AG04450 (cell line): ENCODE measurements at places on chromosomes 3 and 15.

DNA sequence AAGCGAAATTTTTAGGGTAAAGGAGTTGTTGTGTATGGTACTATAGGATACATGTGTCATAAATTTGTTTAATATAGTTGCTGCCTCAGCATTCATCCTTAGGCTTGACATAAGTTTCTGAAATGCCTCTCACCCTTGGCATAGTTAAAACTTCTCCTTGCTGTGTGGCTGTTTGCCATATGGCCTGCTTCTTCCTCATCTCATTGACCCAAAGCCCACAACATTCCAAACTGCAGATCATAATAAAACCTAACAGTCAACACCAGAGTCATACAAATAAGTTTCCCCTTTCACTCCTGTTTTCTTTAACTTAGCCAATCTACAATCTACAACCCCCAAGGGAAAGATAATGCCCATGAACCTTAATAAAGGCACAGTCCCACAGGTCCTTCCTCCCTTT, 136.6 kb downstream of the TMCC1 start:
- DNase-seq = no peak

DNA sequence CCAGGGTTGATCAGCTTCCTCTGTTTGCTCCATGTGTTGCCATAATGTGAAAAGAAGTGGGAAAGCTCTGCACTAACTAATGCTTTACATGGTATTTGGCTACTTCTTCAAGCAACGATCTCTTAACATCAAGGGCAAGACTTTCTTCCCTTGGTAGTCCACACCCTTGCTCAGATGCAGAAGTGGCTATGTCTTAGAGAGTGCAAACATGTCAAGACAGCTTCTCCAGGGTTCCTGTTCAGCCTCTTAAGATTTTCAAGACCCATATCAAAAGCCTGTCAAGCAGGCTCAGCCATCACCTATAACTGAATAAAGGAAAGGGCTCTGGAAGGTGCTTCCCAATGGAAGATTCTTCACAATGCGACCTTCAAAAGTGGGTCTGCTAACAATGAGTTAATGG, 64.8 kb upstream of the CSTA start:
- DNase-seq = no peak

DNA sequence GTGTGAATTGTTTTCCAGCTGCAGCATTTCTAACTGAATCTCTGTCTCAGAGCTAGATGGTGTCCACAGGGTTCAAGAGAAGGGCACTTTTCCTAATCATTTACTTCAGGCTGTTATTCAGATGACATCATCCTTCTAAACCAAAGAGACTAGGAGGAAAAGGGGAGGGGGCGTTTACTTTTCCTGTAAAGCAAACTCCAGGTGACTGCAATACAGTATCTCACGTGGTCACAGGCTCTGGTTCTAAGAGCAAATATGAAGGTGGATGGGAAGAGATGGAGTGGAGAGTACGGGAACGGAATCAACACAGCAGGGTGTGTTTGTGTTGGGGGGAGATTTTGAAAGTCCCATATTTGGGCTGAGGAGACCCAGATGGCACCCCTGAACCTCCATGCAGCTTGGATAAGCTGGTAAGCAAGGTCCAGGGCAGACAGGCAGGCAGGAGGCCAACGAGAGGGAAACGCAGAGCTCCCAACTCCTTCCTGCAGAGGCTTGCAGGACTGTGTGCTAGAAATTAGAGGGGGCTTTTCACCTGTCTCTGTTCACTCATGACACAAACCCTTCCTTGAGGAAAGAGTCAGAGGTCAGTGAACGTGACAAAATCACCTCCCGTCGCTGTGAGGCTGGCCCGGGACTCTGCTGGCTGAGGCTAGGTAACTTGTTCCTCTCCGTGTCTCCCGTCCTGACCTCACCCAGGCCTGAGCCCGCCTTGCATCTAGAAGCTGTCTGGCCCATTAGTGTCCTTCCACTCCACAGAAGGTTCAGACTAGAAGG, 151.2 kb downstream of the OPA1 start:
- DNase-seq = no peak

DNA sequence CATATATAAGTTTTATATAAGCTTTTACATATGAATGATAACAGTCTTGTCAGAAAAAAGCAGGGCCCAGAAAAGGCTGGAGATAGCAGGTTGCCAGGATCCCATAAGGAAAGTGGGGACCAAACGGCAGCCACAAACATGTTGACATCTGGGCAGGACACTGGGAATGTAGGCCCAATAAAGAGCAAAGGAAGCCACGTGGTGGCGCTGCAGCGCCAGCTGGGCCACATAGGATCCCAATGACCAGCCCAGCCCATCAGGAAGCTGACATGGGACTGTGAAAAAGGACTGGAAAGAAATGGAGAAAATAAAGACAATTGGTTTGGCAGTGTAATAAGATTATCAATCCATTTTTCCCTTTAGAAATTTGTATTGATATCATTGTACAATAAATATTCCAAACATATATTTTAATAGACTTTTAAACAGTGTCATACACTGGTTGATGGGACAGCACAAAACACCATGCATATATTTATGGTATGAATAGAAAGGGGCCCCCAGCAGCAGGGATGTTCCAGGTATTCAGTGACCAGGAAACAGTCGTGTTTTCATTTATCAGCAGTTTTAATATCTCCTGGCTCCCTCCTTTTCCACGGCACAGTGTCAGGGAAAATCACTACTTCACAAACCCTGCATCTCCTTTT, 89.0 kb upstream of the STRIT1 start:
- no peak for DNase-seq

GRCh38 chr15:93800805-93801204, 430.6 kb upstream of the MCTP2 start:
- no peak for DNase-seq

GRCh38 chr15:38564557-38565286, at the start of gene RASGRP1:
Gene RASGRP1 (minus strand): TSS chr15:38564814. CDS start chr15:38564628, 186 bp downstream.
- DNase-seq = no peak

- DNase-seq = no peak
Observed at GRCh38 chr3:50154476-50154839, 666 bp upstream of the SEMA3F start.

GRCh38 chr15:69631978-69632377, 179.4 kb downstream of the RPLP1 start:
- DNase-seq = no peak

- no peak for DNase-seq
Observed at GRCh38 chr15:96117270-96117669, 213.2 kb upstream of the NR2F2 start.

GRCh38 chr3:125045194-125045593, 10.6 kb downstream of the HEG1 start:
- DNase-seq = no peak

- no peak for DNase-seq
Observed at GRCh38 chr3:97871186-97871585, 49.4 kb downstream of the CRYBG3 start.

DNA sequence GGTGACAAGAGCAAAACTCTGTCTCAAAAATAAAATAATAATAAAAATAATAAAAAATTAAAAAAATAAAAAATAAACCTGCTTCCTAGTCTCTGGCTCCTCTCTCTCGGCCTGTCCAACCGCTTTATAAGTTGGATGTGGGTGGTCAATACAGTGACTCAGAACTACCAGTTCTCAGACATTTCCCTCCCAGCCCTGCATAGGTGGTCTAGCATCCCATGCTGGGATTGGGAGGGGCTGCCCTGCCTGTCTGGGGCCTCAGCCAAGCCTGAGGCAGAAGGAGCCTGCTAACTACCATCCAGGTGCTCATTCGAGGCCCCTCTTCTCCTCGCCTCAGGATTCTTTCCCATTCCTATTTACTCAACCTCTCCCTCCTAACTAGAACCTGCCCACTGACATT, 33.3 kb upstream of the BLM start:
- DNase-seq = no peak

- no peak for DNase-seq
Observed at GRCh38 chr15:71452893-71453292, 337.6 kb downstream of the THSD4 start.

- DNase-seq = no peak
Observed at GRCh38 chr3:144229330-144229729, 257.7 kb downstream of the DIPK2A start.

- no peak for DNase-seq
Observed at GRCh38 chr3:62051506-62051905, 321.8 kb downstream of the FEZF2 start.

- no peak for DNase-seq
Observed at GRCh38 chr15:57785959-57786358, 79.4 kb downstream of the POLR2M start.

- peak; percentile 41 for DNase-seq
Observed at GRCh38 chr3:151837057-151837456, 23.1 kb downstream of the AADAC start.

GRCh38 chr15:62212741-62213140, 47.7 kb upstream of the C2CD4B start:
- DNase-seq = no peak

GRCh38 chr3:125633767-125634166, 38.5 kb upstream of the OSBPL11 start:
- no peak for DNase-seq

GRCh38 chr3:14605067-14605466, 46.5 kb upstream of the CCDC174 start:
- DNase-seq = no peak

- no peak for DNase-seq
Observed at GRCh38 chr3:39114456-39114855, 7.0 kb downstream of the TTC21A start.

- no peak for DNase-seq
Observed at GRCh38 chr3:8638994-8639658, 5.5 kb downstream of the SSUH2 start.

DNA sequence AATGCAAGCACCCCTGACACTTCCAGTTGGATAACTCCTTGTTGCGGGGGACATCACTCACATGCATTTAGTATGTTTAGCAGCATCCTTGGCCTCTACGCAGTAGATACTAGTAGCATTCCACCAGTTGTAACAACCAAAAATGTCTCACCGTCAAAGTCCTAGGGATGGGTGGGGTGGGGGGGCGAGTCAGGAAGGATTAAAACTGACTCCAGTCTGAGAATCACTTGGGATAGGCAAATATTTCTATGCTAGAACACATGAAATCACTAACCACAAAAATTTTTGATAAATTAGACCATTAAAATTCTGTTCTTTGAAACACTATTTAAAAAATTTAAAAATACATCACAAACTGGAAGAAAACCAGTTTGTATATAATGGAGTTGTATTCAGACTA, 18.0 kb downstream of the ICE2 start:
- no peak for DNase-seq

DNA sequence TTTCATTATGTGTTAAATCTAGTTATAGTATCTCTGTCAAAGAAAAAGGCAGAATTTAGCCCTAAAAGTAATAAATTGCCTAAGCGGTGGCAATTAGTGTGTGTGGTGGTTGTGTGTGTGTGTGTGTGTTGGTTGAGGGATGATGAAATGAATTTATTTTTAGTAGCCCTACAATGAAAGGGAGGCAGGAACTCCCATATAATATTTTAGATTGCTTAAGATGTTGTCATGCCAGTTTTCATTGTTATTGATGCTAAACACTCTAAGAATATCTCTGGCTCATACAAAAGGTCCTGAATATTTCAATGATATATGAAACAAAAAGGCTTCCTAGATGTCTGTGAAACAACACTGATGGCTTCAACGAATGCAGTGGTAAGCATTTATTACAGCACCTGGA, 140.6 kb upstream of the TBC1D5 start:
- DNase-seq = no peak

DNA sequence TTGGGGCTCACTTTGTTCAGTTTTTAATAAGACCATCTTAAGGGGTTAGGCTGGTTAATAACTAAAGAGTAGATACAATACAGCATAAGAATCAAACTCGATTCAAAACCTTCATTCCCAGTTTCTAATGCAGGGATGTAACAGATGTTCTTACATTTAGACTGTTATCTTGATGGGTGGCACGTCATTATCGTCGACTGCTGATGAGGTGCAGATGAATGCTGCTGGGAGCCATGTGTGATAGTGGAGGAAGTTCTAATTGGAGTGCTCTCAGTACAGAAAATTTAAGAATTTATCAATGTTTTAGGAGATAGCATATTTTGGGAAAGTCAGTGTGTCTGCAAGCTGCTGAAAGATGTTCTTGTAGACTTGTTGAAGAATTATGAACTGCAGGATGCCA, 331.5 kb downstream of the PTPRG start:
- DNase-seq = no peak

GRCh38 chr15:47866446-47866845, 149.1 kb downstream of the SEMA6D start:
- DNase-seq = no peak

GRCh38 chr15:83848315-83849050, 194.6 kb downstream of the ADAMTSL3 start:
- peak; percentile 86 for DNase-seq

DNA sequence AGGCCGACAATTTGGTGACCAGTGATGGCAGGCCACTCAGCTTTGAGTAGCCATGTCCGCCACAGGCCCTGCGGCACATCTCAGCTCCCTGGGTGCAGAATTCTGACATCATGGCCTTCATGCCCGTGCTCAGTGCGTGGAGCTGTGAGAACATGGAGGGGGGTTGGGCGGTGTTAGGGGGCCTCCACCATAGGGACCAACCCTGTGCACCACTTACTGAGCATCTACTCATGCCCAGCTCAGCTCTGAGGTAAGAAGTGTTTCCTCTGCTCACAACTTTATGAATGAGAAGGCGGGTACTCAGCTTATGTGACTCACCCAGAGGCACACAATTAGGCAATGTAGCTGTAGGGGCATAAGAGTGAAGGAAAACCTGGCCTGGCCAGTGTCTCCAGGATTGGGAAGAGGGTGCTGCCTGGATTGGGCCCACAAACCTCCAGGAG, 10.5 kb downstream of the ACOX2 start:
- peak; percentile 72 for DNase-seq

DNA sequence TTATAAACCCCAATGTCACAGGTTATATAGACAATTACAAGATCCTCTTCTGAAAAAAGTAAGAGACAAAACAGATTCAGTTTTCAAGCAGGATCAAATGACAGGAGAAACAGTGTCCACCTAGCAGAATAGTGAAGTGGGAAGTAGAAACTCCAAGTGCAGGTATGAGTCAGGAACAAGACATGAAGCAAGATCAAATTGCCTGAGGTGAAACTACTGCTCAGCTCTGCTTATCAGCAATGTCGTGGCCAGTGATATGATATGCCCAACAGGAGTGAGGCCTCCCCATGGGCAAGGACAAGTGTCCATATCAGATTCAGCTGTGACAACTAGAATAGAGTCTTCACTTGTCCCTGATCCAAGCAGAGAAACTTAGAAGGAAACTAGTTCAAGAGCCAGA, 100.0 kb downstream of the ZMAT3 start:
- no peak for DNase-seq

DNA sequence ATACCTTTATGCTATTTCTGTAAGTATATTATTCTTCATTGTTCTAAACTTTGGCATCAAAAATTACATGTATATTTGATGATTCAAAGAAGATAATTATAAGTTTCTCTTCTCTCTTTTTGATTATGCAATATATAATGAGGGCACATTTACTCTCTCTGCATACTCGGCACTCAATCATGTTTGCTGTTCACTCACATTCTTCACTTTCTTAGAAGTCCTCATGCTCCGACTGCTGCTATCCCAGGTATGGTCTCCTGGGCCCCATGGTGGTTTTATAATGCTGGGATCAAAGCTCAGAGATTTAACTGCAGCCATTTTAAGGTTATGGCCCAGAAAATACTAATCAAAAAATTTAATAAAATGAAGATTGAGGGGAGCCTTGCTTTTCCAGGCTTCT, 529.7 kb upstream of the IL12A start:
- no peak for DNase-seq

GRCh38 chr15:28026764-28027713, 72.1 kb downstream of the OCA2 start:
- DNase-seq = no peak
